ENCODE measurements at places on chromosomes 5 and 9.

GRCh38 chr9:114288193-114289091 is 34.5 kb upstream of the ORM1 start:
- peak; percentile 37 for DNase-seq

GRCh38 chr9:87910821-87911220 is 6.9 kb upstream of the SPATA31C1 start:
- no peak for DNase-seq

GRCh38 chr5:29085142-29085541 is 2046.8 kb upstream of the CDH9 start:
- no peak for DNase-seq

DNA sequence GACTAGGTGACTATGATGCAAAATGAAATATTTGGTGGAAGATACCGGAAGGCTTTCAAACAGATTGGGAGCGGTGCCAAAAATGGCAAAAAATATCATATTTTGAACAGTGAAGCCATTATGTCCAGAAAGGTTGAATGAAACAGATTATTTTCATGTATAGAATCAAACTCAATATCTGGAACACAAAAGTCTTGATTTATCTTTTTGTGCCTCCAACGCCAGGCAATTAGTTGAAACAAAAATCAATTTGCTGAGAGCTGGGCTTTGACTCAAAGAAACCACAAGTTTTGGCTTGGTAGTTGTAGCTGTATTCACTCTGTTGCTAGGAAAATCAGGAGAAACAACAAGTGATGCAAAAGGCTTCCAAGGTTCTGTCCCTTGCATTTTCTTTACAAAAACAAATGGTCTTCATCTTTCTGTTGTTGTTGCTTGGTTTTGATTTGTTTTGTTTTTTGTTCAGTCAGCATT is 421.7 kb upstream of the TYRP1 start:
- no peak for DNase-seq

DNA sequence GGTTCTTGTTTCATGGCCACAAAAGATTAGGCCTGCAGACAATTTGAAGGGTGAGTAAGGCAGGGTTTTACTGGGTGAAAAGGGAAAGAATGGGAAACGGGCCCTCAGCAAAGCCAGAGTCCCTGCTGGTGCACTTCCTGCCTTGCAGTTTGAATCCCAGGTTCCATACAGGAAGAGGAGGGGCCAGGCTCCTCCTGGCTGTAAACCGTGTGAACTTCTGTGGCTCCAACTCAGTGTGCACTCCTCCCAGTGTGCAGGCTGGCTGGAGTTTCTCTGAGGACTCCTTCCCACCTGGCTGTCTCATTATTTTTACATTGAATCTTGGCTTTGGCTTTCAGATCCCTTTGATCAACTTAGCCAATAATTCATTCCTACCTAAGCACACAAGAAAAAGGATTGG is 367.1 kb upstream of the KLF4 start:
- DNase-seq: no peak

GRCh38 chr5:151223447-151224264 is at the start of gene CCDC69:
Gene CCDC69 (minus strand): TSS chr5:151224092. CDS start chr5:151223970, 122 bp downstream.
- peak; percentile 85 for DNase-seq

DNA sequence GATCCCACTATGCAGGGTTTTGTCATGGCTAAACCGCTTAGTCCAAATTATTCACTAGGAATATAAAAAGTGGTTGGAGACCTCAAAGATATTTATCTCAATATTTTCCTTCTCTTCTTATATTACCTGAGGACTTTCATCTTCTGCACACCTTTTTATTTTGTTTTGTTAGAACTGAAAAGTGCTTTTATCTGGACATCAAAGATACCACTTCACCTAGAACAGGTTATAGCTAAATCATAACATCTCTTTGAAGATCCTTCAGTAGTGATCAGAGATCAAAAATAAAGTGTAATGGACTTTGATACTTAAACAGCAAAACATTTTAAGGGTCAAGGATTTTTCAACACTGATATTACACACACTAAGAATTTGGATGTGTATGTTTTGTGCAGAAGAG is 160.2 kb downstream of the MCTP1 start:
- DNase-seq: no peak

- no peak for DNase-seq
Measured at GRCh38 chr9:35993976-35994720, 36.2 kb upstream of the OR2S2 start.

- DNase-seq: no peak
Measured at GRCh38 chr9:78292716-78293497, 4.0 kb upstream of the PSAT1 start.

DNA sequence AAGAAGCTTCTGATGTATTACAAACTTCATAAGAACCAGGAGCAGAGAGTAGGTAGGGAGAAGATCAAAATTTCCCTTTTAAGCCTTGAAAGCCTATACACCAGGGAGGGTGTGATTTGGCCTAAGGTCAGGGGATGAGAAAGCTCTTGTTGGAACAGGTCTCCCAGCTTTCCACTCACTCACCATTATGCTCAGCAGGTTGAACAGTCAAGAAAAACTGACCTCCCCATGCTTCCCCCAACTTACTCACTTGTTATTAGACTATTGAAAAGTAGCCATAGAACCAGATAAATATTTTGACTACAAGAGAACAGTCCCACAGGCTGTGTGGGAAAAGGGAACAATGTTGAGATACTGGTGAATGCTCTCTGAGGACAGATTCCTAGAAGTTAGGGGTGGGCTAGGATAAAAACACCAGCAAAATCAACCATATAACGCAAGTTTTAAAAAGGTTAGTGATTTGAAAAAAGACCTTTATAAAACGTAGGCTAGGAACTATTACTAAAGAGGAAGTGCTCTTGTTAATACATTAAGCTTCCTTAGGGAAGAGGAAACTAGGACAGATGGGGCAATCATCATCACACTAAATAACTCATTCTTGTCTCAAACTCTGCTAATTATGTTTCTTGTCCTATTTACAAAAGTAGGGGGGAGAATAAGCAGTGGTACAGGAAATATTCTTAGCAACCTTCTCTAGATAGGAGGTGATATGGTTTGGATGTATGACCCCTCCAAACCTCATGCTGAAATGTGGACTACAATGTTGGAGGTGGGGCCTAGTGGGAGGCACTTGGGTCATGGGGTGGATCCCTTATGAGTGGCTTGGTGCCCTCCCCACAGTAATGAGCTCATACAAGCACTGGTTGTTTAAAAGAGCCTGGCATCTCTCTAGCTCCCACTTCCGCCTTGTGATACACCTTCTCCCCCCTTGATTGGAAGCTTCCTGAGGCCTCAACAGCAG is 31.0 kb downstream of the PCDHGC5 start:
- DNase-seq: no peak

DNA sequence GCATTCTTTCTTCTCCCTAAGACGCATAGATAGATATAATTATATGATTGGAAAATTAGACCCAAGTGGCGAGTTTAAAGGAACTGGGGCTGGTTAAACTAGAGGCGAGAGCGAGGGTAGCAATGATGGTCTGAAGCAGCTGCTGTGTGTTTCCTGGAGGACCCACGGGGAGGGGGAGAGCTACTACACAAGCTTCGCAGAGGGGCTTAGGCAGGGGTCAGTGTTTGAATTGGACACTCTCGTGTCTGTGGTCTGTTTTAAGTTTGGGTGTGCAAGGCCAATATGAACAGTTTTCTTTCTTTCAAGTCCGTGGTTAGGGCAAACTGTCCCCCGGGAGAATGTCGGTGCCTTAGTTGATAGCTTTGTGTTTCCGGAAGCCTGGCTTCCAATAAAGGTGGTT is 43.1 kb downstream of the PDZD2 start:
- no peak for DNase-seq

DNA sequence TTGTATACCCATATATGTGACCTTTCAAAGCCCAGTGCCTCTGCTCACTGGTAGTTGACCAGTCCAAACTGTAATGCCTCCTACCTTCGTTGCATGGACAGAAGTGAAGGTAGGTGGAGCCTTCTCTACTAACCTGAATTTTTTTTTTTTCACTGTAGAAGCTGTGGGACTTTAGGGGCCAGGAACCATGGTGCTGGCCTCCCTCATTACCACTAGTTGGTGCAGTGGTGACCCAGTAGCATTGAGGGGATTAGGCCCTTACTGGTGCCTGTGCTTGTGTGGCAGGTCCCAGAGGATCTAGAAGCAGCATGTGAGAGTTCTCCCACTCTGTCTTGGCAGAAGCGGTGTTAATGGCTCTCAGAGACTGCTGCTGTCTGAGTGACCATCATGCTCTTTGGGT is 2.3 kb downstream of the RALGPS1 start:
- no peak for DNase-seq

DNA sequence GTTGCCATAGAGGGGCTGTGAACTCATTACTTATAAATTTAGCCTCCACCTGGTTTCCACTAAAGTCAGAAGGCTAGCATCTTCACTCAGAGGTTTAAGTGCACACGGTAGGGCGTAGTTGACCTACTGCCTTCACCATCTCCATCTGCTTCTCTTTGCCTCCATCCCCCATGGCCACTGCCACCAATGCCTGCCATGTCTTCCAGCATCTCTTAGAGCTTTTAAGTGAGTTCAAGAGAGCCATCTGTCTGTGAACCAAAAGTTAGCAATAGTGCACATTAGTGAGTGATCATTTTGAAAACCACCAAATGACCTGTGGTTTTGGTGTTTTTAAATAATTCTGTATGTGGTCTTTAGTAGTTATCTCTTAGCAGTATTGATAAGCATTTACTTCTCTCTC is 102.0 kb downstream of the DMRTA1 start:
- DNase-seq: no peak

GRCh38 chr5:43110606-43111170 is 10.0 kb upstream of the ZNF131 start:
- peak; percentile 13 for DNase-seq

DNA sequence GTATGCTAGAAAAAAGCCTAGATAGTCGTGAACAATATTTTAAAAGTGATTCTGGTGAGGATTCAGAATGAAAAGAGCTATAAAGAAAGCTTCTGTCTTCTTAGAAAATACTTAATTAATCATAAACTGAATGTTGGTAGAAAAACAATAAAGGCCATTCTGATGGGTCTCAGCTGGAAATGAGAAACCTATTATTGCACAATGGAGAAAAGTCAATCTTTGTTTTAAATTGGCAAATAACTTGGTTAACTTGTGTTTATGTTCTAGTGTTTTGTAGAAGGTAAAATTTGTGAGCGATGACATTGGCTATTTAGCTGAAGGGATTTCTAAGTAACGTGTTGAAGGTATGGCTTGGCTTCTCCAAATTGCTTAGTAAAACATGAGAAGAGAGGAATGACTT is 74.1 kb upstream of the TMED7 start:
- no peak for DNase-seq

DNA sequence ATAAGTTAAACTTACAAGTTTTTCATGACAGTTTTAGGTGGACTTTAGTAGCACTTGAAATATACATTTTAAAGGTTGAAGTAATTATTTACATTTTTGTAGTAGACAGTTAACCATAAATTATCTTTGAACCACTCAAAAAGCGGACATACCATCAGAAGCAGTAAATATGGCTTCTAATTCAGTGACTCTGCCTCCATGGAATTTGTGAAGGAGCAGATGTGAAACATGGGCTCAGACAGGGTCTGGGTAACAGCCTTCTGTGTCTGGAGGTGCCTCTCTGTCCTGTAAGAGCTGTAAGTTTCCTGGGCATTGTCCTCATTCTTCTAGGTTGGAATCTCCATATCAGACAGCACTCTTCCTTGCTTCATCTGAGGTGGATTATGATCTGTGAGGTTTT is 12.4 kb downstream of the RLN2 start:
- no peak for DNase-seq

DNA sequence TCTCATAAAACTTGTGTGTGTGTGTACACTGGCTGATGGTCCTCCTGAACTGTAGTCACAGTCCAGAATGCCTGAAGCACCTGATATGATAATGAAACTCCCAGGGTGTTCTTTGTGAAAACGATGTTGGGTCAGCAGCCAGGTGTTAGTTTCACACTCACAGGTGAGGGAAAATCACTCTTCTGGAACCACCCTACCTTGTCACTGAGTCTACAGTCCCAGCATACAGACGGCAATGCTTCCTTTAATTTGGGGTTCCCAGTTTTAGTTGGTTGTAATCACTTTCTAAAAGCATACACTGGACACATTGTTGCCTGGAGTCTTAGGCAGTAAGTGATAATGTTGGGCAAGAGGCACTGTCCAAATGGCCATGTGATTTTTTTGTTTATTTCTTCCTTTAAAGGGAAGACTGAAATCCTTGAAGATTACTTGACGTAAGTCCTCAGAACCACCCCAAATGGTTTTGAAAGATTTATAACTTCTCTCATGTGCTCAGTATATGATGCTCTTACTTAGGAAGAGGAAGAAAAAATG is 18.2 kb upstream of the MGAT1 start:
- DNase-seq: no peak

DNA sequence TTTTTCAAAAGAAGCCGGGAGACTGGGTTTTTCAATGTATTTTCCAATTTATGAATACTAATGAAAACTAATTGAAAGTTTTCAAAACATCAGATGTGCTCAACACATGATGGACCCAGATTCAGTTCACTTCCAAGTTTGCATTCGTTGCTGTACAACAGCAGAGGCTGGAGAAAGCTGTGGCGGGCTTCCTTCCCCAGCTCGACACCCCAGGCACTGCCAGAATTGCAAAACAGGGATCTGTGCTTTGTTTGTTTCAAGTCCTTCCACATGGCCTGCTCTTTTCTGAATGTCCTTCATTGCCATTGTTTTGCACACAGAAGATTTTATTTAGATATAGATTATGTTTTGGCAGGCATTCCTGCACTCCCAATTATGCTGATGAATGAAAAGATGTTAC is 30.3 kb upstream of the INSYN2B start:
- DNase-seq: no peak

DNA sequence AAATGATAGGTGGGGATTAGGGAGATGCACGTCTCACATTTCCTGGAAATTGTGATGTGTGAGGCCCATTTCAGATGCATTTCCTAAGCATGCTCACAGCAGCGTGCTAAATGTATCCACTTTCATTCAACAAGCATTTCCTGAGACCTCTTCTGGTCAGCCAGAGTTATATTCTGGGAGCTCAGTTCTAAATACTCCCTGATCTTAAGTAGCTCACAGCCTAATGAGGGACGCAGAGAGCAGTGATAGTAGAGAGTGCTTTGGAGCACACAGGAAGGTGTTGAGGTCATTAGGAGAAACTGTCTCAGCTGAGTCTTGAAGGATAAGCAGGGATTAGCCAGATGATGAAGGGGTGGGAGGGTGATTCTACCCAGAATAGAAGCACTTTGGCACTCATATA is 46.2 kb upstream of the FSD1L start:
- DNase-seq: peak; percentile 37

GRCh38 chr9:36258208-36258995 is at the start of gene GNE:
Gene GNE (minus strand): TSS chr9:36258448. CDS start chr9:36249355, 9,093 bp downstream.
- peak; percentile 99 for DNase-seq

DNA sequence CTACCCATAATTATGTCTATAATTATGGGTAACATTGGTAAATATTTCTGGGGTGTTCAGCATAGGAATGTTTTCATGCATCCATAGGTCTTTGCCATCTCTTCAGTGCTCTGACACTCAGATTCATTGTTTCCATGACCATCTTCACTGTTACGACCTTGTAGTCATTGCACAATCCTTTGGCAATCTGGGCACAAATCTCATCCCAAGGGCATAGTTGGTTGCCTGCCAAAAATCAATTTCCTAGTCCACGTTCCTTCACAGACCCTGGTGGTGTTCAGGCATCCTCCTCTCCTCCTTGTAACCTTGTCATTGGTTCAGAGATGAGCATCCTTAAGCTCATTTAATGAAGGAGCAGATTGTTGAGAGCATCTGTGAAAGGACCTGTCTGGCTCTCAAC is 1400.7 kb downstream of the CDH12 start:
- DNase-seq: peak; percentile 1

- DNase-seq: no peak
Measured at GRCh38 chr5:141941779-141942178, 16.2 kb downstream of the PCDH12 start.

Data from foreskin fibroblast (primary cell).